NCI-H1417 (cell line): ENCODE measurements at places on chromosomes 4 and X.

- no peak for DNase-seq
Measured at GRCh38 chrX:15072880-15073279, 197.0 kb downstream of the ASB9 start.

- DNase-seq = no peak
Measured at GRCh38 chr4:128335541-128335940, 47.9 kb upstream of the PGRMC2 start.

GRCh38 chrX:12322031-12322430 is 183.8 kb downstream of the FRMPD4 start:
- DNase-seq = no peak

GRCh38 chr4:130901321-130901720 is 1805.4 kb downstream of the C4orf33 start:
- no peak for DNase-seq

DNA sequence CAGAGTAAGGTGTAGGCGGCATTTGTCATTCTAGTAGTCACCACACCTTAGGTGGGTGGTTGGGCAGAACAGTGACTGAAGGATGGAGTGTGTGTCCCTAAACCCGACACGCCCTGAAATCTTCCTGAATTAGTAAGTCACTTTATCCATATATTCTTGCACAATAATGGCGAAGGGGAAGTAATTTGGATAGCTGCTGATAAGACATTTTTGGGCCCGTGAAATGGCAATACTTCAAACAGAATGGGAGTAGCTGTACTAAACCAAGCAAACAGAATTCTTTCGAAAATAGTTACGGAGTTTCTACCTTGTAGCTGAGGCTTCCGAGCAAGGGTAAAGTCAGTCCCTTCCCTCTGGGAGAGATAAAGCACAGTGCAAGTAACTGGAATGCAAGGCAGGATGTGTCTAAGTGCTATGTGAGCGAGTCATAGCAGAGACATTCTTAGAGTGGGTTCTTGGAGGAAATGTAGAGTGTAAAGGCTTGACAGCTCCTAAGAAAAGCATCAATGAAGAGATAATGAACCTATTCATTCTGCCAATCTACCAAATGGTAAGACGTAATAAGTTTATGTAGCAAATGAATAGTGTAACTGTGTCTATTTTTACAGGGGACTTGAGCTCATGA is 72.8 kb downstream of the CLCN5 start:
- DNase-seq = no peak

GRCh38 chr4:109040441-109040840 is 262.0 kb downstream of the COL25A1 start:
- DNase-seq = no peak

GRCh38 chr4:25161593-25161950 is 1.3 kb upstream of the SEPSECS start:
- peak; percentile 37 for DNase-seq

DNA sequence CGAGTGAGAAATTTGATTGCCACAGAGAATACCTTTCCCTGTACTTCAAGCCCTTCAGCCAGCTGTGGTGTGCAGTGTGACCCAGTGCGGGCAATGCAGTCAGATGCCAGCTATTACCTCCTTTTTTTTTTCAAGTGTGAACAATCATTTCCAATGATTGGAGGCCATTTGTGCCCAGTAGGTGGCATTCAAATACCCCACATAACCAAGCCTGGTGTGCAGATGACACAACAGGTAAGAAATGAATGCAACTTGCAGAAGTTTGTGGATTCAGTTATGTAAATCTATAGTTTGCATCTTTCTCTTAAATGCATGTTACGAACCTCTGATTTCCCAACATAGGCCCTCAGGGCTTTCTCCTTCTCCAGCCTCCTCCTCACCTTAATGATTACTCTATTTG is 98.0 kb downstream of the CLCN4 start:
- no peak for DNase-seq

DNA sequence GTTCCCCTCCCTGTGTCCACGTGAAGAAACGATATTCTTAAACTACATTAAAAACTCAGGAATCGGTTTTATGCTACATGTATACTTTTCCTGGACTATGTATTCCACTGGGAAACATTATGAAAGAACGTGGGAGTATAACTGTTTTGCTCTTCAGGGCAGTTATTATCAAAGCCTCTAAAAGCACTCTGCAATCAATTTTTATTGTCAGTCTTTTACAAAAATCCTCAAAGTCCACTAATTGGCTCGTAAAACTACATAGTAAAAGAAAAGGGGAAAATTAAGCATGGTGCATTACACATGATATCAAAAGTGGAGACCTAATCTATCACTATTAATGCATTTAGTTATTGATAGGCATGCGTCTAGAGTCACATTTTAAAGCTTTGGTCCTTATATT is 11.4 kb upstream of the CFAP299 start:
- no peak for DNase-seq

GRCh38 chrX:14028473-14028872 is 1.2 kb downstream of the GEMIN8 start:
- DNase-seq = no peak

DNA sequence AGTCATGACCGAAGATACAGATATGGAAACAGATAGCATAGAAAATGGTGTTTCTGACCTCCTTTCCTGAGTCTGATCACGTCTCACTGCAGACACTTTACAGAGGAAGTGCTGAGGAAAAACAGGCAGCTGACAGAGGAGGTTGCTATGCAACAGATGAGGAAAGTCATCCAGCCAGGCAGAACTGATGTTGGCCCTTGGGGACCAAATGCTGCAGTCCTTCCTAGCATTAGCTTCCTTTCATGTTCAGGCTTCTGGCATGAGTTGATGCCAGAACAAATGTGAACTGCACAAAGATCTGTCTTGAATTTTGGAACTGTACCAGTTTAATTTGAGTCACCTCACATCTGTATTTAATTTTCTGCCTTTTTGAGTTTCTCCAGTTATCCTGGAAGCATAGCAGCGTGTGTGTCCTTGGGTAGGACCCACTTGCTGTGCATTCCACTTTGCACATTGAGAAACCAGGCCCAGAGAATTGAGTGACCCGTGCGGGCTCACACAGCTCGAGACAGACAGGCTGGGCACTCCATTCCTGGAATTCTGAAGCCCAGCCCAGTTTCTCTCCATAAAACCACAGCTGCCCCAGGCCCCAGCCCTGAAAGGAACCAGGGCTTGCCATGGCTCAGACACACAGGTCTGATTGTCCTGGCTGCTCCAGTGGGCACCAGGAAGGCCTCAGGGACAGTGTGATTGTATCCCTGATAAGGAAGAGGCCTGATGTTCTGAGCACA is 1.4 kb upstream of the MAGED1 start:
- DNase-seq = peak; percentile 30

GRCh38 chr4:181502611-181503010 is 740.6 kb upstream of the TENM3 start:
- no peak for DNase-seq

DNA sequence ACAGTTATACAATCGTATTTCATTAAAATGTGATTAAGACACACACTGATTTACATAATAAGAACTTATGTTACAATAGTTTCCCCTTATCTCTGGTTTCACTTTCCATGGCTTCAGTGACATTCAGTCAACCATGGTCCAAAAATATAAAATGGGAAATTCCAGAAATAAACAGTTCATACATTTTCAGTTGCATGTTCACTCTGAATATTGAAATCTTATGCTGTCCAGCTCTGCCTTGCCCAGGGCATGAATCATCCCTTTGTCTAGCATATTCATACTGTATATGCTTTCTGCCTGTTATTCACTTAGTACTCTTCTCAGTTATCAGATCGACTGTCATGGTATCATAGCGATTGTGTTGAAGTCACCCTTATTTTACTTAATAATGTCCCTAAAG is 173.8 kb upstream of the DCAF12L2 start:
- no peak for DNase-seq

GRCh38 chr4:128536746-128537145 is 249.1 kb upstream of the PGRMC2 start:
- no peak for DNase-seq

DNA sequence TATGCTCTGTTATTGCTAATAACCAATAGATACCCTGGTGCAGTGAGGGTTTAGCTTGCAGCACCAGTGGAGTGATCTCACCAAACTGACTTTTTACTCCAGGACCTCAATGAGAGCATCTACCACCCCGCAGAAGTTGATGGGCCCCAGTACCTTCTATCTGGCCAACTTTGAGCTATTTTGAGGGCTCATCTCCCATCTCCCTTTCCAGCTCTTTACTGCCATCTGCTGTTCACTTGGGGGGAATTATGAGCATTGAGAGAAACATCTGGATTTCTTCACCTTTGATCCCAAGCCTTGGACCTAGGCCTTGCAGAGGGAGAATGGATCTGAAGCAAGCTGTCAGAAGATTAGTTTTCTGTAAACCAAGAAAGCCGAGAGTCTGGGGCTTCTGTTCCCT is 143.6 kb downstream of the TMEM164 start:
- DNase-seq = peak; percentile 18

DNA sequence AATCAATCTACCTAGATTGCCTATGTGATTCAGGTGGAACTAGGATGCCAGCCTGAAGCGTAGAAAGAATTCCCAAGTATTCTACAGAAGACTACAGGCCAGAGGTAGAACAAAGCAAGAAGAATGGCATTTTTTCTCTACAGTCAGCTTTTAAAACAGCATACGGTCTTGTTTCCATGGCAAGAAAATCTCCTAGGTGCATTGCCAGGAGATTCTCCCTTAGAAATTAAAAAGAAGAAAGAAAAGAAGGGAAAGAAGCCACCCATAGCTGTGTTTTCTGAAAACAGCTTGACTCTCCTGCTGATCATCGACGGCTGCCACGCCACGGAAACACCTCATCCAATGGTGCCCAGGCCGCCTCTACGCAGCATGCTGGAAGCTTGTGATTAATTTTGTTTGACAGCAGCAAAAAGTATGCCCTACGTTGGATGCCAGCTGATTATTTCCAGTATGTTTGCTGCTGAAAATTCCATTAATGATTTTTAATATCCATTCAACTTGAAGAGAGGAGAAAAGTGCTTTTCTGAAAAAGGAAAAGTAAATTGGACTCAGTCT is 24.1 kb downstream of the ANK2 start:
- DNase-seq = no peak

DNA sequence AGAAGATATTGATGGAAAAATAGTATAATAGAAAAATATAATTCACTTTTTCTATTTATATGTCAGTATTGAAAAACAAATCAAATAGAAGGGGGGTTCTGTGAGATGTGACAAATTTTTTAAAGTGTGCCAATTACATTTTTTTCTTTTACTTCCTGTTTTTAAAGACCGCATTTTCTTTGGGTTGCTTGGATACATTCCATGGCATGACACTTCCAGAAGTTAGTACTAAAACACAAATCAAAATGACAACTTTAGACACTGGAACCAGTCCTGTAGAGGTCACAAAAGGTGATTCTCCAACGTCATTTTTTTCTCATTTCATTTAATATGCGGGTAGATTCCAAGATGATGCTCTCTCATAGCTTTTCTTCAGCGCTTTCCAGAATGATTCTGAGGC is 116.2 kb upstream of the GNPDA2 start:
- DNase-seq = no peak

DNA sequence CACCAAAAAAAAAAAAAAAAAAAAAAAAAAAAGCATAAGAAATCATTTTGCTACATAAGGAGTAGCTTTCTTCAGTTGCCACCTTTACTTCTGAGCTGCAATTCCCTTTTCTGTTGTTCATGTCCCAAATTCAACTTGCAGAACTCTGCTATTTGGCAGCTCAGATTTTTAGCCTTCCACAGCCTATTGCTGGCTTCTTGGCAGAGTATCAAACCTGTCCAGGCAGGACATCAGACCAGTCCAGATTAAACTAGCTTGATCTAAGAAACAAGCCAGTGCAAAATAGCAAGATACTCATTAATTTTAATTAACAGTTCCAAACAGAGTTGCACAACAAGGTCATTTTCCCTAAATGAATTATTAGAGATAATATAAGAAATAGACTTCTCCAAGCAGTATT is 123.6 kb upstream of the NR3C2 start:
- DNase-seq = no peak

DNA sequence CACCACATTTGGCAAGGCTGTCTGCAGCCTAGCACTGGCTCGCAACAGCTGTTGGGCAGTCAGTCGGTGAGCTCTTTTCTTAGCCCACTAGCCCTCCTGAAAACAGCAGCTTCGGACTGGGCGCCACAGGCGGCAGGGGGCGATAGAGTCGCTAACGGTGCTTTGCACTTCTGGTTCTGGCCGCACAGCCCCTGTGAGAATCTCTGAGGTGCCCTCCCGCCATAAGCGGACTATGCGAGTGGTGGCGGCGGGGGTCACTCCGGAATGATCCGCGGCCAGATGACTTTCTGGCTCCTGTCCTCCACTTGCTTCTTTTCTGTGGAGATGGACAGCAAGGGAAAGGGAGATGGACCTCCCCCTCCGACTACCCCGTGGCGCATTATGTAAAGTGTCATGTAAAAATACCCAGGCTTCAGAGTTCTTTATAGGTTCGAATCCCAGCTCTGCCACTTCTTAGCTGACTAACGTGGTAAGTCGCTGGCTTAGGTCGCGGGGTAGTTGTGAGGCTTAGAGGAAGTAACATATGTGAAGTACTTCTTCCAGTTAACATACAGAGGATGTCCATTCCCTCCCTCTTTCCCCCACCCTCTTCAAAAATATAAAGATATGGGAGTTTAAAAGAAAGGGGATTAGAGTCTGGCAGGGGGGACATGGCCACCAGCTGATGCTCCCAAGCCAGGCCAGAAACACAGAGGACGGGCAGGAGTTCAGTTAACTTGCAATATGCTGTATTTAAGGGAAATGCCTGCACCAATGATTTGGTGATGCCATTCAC is 11.0 kb downstream of the ARHGAP36 start:
- no peak for DNase-seq

- DNase-seq = peak; percentile 74
Measured at GRCh38 chr4:21134994-21135393, 434.7 kb downstream of the PACRGL start.

DNA sequence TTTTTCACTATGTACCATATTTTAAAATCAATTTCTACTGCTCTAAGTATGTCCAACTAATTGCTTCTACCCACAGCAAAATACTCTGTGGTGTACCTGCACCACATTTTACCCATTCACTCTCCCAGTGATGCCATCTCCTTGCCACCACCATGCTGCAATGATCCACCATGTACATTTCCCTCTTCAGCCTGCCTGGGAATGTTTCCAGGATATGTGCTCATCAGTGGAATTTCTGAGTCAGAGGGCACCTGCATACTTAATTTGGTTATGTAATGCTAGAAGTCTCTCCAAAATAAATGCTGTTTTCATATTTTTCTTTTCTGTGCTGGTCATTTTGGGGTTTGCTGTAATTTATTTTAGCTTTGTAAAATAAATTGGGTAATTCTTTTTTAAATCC is 33.2 kb upstream of the OCIAD2 start:
- DNase-seq = no peak

DNA sequence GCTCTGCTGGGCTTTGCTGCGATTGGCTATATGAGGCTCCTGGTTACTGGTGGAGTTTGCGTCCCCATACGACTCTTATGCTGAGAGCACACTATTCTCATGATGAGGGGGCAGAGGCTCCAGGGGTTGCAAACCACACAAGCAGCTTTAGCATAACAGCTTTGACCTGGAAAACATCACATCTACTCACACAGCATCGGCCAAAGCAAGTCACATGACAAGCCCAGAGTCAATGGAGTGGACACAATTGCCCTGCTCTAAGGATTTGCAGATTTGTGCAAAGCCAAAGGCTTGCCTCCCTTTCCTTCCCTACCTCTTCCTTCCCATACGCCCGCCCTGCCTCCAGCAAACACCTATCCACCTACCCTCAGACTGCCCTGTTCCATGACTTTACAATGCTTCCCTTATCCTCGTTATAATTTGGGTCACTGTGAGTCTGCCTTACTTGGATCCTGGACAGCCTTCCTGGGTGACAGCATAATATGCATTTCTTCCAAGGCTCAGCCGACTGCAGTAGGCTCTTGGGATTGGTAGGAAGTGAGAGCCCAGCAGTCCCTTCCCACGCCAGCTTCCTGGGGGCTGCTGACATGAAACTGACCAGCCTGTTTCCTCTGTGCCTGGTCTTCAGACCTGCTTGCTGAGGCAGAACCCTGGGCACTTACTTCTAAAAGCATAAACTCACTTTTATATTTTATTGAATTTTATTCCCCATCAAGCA is 208.2 kb upstream of the PSAPL1 start:
- no peak for DNase-seq
